Astrocyte of the hippocampus (primary cell): ENCODE measurements at places on chromosomes 11 and 22.

DNA sequence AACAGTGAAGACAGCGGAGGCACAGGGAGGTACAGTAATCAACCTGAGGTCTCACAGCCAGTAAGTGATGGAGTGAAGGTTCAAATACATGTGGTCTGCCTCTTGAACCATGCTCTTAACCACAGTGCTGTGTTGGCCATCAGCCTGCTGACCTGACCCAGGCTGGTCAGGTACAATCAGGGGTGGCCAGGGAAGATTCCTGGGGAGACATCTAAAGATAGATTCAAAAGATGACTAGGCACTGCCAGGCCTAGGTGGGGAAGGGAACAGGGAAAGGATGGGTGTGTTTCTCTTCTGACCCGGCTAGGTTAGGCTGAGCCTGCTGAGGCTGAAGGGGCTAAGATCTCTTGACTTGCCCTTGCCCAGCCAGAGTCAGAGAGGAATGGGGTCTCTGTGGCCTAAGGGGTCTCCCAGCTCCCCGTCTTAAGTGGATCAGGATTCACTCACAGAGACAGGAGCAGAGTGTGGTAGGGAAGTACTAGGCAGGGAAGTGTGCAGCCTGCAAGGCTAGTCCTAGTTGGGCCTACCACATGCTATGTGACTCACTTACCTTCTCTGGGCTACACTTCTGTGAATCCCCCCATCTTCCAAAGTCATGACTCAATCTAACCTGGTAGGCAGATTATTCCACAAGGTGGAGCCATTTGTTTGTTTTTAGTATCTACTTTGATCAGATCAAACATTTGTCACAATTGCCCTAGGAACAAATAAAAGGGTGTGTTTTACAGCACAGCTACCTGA is 10.4 kb upstream of the SREBF2 start:
- peak; percentile 65 for DNase-seq

DNA sequence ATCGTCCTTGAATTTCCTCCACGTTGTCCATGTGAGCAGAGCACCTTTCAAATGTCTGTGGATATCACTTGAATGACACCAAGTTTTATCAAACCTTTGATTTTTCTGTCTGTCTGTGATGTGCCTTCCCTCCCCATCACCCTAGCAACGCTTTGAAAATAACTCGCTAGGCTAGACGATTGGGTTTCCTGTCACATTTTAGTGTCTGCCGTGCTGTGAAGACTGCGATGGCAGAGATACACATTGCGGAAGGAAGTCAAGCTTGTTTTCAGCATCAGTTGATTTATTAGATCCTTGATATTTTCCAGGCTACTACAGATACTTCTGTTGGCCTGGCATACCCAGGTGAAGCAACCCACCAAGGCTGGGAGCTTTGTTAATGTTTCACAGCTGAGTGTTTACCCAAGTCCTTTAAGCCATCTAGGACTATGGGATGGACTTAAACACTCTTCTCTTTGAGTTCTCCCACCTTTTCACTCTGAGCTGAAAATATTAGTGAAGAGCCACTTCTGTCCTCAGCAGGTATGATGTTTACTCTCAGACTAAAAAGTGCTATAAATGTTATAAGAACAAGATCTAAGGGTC is 93.6 kb upstream of the CD44 start:
- no peak for DNase-seq

DNA sequence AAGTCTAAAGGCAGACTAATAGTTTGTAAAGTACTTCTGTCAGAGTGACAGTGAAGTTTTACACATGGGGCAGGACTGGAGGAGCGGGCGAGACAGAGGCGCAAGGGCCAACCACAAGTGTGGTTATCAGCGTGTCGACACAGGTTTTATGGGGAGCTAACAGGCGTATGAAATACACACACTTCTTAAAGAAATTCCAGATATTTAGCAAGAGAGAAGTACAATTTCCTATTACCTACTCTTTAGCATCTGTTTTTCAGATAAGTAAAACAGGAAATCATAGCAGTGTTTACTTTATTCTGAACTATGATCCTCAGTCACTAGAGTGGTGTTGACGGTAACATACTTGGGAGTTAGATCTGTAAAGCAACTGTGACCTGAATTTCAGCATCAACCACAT is 22.5 kb downstream of the VSIG10L2 start:
- no peak for DNase-seq

- DNase-seq, result peak; percentile 22
Measured at GRCh38 chr11:69963533-69964246, 114.4 kb upstream of the ANO1 start.

DNA sequence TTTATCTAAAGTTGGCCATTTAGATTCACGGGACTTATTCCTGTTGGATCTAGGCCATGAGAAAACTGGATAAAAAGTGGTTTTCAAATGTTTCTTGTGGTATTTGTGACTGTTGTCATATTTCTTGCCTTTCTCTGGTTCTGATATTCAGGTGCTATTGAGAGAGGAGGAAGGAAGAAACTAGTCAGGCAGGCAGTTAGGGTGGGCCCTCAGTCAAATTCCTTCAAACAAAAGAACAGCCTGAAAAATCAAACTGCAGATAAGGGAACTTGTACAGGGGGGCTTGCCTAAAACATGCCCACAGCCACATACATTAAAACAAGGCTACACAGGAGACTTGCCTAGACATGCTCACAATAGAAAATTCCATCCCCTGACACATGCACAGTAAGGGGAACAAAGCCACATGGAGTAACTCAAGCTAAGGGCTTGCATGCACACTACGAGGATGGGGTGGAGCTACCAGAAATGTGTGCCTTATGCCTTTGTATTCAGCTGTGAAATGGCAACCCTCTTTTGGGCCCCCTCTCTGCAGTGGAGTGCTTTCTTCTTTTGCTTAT is 18.2 kb downstream of the NCR3LG1 start:
- DNase-seq, result no peak

DNA sequence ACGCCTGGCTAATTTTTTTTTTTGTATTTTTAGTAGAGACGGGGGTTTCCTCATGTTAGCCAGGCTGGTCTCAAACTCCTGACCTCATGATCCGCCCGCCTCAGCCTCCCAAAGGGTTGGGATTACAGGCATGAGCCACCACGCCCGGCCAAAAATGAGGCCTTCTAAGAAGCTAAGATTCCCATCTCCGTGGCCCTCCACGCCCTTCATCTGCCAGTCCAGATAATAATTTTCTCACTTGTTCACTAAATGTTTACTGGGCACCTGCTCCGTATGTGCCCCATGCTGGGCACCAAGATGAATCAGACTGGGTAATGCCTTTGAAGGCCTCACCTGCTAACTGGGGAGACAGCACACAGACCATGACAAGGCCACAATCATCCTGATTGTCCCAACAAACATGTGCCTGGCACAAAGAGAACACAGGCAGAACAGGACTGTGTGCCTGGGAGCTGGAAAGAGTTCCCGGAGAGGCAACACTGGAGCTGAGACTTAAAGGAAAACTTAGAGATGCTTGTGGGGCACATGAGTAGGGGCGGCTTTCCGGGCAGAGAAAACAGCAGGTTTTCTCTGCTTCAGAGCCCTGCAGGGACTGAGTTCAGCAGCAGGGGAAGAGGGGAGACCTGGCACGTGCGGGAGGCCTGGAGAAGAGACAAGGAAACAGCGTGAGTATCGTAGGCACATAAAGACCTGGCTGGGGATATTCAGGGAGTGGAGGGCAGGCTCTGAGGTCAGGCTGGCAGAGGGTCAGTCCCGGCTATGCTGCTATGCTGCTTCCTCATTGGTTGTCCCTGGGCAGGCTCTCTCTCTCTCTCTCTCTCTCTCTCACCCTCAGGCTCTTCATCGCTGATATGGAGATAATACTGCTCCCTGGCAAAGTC is 2.4 kb downstream of the KIAA0930 start:
- no peak for DNase-seq
